GM04503 (cell line): ENCODE measurements at places on chromosomes 5 and 9.

DNA sequence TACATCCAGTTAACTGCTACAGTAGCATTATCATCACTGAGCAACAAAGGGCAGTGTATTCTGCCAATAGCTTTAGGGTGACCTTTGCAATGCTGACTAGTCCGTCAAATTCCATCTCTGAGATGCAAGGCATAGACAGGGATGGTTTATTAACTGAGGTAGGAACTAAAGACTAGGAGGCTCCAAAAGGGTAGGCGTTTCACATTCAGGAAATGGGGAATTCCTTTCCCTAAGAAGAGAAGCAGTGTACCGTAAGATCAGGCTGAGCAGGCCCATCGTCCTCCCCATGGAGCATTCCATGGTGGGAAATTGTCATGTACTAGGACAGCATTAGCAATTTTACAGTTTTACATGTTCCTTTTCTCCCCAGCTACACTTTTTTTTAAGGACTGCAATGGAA lies 157.7 kb downstream of the BNC2 start:
- no peak for DNase-seq

DNA sequence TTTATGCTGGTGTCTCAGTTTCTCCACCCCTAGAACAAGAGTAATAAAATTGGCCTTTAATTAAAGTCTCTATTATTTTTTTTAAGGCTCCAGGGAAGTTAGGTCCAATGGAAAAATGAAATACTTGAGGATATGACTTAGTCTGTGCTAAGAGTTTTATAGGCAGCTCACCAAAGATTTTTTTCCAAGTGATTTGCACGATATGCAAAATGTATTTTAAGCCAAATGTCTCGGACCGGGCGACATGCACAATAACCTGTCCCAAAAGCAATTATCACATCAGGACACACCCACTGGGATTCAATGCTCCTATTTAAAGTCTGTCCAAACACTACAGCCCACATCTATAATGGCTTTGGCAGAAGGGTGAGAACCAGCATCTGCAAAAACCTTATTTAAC lies 136.1 kb upstream of the ANKH start:
- DNase-seq, result no peak

- DNase-seq, result no peak
Measured at GRCh38 chr9:36318212-36318802, 60.1 kb upstream of the GNE start.

DNA sequence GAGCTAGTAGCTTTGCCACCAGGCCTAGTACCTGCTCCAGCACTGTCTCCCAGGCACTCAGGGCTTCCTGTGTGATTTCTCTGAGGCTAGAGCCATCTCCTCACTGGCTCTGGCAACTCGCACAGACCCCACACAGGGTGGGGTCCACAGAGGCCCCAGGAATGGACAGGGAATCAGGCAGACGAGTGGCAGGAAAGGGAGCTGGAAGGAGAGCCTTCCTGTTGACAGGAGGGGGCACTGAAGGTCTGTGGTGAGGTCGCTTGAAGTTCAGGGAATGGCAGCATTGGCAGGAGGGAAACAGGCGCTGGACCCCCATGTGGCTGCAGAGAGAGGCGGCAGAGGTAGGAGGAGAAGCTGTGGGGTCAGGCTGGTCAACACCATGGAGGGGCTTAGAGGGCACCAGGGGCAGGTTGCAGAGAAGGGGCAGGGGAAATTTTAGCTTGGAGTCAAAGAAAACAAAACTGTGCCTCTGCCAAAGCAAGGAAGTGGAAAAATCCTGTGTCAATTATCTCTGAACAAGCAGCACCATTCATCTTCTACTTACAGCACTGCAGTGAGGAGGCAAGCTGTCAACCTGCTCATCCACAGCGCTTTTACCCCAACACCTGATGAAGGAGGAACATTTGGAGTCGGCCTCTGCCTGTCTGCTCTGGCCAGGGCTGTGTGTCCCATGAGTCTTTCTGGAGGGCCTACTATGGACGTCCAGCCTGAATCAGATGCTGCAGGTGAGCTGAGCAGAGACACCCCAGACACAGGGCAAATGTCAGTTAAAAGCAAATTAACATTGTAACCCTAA lies 270.2 kb downstream of the FSTL4 start:
- DNase-seq, result no peak

- no peak for DNase-seq
Measured at GRCh38 chr9:38244971-38245370, 147.5 kb upstream of the ALDH1B1 start.

GRCh38 chr5:152855441-152855840 lies 450.4 kb upstream of the NMUR2 start:
- DNase-seq, result no peak

- DNase-seq, result no peak
Measured at GRCh38 chr9:5518937-5519319, 8.6 kb downstream of the PDCD1LG2 start.

DNA sequence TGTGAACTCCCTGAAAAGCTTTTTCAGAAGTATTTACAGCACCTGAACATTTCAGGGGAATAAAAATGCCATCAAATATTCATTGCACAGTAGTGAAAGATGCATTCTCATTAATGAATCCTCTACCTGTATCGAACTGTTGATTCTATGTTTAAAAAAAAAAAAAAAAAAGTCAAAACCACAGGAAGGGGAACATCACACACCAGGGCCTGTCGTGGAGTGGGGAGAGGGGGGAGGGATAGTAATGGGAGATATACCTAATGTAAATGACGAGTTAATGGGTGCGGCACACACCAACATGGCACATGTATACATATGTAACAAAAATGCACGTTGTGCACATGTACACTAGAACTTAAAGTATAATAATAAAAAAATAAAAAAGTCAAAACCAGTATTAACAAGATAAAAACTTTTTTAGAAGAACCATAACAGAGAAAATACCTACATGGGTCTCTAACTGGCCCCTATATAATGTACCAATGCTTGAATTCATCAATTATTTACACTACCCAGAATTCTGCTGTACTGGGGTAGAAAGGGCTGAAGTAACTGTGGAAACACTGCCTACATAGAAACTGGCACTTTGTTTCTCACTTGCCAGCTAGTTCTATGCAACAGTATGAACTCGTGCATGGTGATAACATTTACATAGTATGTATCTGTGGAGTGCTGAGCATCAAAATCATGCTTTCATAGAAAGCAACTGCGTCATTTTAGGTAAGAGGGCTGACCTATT lies 48.9 kb downstream of the GNAQ start:
- DNase-seq, result no peak

DNA sequence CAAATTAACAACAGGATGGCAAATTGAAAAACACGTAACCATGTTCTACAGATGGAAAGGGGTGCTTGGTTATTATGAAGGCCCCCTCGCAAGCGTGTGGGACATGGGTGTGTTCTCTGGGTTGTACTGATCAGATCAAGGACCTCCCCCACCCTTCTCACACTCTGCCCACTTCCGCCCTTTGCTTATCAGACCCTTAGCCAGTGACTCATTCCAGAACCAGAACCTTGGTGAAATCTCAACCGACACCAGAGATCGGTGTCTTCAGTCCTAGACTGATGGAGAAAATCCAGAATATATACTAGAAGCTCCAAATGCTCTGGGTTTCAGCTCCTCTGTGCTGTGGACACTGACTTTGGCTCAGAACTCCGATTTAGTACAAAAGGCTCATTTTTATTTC lies 64.9 kb downstream of the PTTG1 start:
- no peak for DNase-seq

- DNase-seq, result no peak
Measured at GRCh38 chr9:94623253-94623652, 16.1 kb downstream of the FBP1 start.

GRCh38 chr9:88820055-88820454 lies 171.2 kb upstream of the S1PR3 start:
- no peak for DNase-seq

DNA sequence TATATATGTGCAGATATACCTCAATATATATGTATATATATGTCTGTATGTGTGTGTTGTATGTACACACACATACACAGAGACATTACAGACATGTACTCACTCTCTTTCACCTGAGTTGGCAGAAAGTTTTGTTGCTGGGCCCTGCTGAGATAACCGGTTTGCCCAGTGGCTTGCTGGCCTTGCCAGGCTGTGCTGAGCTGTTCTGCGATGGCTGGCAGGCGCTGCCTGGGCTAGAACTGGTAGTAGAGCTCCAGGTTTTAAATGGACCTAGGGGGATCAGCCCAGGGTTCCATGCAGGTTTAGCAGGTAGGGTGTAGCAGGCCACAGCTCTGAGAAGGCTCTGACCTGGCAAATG lies 394.3 kb downstream of the GADD45G start:
- DNase-seq, result no peak

DNA sequence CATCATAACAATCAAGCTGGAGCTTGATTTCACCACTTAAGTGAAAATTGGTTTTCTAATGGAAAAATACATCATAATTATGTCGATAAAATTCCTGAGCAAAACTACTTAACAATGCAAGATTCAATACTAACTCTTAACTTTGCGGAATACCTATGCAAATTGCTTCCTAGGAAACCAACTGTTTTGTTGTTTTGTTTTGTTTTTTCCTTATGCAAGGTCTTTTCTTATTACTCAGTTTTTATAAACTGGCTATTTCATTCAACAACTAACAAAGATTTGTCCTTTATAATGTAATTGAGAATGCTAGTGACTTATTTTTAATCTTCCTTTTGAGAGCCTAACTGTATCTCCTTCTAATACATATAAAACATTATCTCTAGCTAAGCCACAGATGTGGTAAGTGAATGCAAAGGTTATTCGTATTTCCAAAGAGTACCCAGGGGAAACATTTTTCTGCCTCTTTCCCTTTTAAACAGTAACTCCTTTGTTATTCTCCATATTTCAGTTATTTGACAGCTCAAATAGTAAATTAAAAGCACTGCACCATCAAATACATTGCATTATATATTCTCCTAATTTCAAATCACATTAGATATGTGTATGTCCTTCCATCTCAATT lies 609.4 kb downstream of the SLCO4C1 start:
- no peak for DNase-seq

DNA sequence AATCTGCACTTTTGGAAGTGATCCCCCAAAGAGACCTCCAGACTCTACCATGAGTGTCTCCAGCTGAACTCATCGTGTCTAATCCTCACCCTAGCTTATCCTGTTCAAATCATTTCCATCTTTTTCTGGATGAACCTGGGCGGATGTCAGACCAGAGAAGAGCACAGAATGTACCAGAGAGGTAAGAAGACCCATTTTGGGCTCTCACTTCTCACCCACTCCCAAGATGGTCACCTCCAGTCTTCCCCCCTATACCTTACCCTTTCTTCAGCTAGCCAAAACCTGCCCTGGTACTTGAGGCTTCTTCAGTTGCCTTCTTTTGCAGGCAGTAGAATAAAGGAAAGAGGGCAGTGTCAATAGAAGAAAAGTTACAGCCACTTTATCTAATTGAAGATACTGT lies 27.9 kb upstream of the ANXA2R start:
- DNase-seq, result no peak

DNA sequence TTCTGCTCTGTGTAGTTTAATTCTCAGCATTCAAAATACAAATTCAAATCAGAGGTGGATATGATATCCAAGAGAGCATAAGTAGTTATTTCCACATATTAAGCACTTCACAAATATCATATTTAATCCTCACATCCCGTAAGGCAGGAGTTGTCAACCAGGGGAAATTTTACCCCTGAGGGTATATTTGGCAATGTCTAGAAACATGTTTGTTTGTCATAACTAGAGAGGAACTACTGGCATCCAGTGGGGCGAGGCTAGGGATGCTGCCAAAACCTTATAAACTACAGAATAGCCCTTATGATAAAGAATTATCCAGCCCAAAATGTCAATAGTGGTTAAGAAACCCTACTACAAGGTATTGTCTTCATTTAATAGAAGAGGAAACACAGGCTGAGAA lies 619.4 kb downstream of the SLCO4C1 start:
- no peak for DNase-seq

DNA sequence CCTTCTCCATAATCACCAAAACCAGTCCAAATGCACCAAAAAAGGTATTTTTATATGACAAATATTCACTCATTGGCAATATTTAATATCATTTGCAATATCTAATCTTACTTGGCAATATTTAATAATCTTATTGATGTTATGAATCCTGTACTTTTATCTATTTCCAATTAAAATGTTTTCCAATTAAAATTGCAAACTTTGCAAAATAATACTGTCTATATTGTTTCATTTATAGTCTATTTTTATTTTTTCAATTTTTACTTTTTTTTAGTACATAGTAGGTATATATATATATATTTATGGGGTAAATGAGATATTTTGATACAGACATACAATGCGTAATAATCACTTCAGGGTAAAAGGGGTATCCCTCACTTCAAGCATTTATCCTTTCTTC lies 109.9 kb downstream of the AGTPBP1 start:
- no peak for DNase-seq

GRCh38 chr9:26551971-26552370 lies 340.6 kb downstream of the CAAP1 start:
- DNase-seq, result peak; percentile 3

- DNase-seq, result no peak
Measured at GRCh38 chr5:176781638-176782570, 28.5 kb upstream of the UNC5A start.

- DNase-seq, result no peak
Measured at GRCh38 chr5:88483964-88484672, 215.5 kb upstream of the TMEM161B start.

- no peak for DNase-seq
Measured at GRCh38 chr9:88998503-88998902, 7.2 kb downstream of the S1PR3 start.

GRCh38 chr5:62722360-62722759 lies 143.7 kb downstream of the LRRC70 start:
- DNase-seq, result no peak

- DNase-seq, result no peak
Measured at GRCh38 chr9:124414612-124415011, 630 bp downstream of the PSMB7 start.

GRCh38 chr5:67561151-67561932 lies 364.7 kb upstream of the CD180 start:
- no peak for DNase-seq

- no peak for DNase-seq
Measured at GRCh38 chr9:112894699-112895098, 4.0 kb upstream of the SLC46A2 start.

GRCh38 chr5:13480834-13481233 lies 463.7 kb downstream of the DNAH5 start:
- no peak for DNase-seq

DNA sequence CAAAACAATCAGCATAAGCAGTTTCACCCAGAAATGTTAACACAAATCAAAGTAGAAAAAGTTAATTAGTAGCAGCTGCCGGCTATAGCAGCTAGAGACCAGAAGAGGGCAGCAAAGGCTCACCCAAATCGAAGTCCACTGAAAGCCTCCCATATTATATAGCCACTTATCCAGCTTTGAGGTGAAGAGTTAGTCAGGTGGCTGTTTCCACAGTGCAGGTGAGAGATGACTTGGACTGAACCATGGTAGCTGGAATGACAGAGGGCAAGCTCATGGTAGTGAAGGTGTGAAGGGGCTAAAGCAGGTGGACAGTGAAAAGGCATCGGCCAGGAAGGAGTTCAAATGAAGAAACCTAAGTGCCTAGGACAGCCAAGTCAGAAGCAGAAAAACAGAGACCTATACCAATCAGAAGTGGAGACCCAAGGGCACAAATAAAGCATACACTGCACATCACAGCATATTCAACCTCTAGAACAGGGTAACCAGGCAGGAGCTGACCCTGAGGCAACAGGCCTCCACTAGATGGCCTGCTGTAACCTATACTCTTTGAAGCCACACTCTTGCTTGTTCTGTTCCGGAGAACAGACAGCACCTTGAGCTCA lies 7.2 kb upstream of the RNF38 start:
- no peak for DNase-seq
